Renal cortical epithelial cell (primary cell): ENCODE measurements at places on chromosomes 12 and 14.

GRCh38 chr14:95163666-95164065 lies 6.3 kb upstream of the DICER1 start:
- DNase-seq, result no peak

DNA sequence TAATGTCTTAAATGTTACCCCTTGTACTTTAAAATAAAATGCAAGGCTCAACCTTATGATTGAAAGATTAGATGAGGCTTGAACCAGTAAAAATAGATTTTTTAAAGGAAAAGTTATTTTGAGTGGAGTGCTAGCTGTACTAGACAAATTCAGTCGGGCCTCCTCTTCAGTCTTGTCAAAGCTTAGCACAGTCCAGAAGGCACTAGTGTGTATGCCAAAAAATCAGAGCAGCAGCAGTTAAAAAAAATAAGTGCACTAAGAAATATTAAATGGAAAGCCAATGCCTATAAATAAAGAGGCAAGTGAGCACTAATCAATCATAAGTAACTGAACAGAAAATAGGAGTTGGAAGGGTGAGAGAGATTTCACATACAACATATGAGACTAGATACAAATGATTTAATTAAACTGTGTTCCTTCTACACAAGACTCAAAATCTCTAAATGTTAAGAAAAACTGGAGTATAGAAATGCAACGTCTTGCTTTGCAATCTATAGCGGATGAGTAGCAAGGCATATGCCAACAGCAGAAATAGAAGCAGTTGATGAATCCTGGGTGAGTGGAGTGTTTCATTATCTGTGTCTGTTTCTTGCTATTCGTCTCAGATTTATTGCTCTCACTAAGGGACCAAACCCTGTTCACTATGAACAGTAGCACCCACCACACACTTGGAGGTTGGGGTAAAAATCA lies 172.1 kb downstream of the ETNK1 start:
- no peak for DNase-seq

GRCh38 chr14:25026476-25027137 lies 23.3 kb downstream of the STXBP6 start:
- no peak for DNase-seq

DNA sequence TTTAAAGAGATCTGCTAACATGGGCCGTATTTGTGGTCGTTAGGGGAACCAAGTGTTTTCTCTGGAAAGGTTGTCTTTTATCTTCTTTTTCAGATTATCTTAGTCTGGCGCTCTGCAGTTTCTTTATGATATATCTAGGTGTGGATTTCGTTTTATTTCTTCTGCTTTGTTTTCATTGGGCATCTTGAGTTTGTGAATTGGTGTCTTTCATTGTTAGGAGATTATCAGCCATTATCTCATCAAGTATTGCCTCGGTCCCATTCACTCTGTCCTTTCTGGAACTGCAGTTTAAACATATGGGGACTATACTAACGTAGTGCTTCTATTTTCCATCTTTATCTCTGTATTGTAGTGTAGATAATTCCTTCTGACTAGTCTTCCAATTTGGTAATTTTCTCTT lies 60.4 kb downstream of the BICDL1 start:
- no peak for DNase-seq

DNA sequence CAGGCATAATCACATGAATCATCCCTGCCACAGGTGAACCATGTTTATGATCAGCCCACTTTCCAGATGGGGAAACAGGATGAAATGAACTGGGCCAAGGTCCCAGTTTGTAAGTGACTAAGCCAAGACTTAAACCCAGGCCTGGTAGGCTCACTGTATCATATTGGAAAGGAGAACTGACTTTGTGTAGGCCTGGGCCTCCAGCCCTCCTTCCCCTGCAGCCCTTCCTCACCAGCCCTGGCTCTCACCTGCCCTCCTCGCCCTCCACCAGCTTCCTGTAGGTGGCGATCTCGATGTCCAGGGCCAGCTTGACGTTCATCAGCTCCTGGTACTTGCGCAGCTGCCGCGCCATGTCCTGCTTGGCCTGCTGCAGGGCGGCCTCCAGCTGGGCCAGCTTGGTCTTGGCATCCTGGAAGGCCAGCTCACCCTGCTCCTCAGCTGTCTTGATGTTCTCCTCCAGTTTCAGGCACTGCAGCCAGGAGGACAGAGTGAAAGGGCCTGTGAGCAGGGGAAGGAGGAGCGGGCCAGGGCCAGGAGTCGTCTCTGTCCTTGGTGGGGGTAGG lies 19.8 kb downstream of the KRT80 start:
- DNase-seq, result no peak

- DNase-seq, result peak; percentile 81
Measured at GRCh38 chr14:95313707-95314106, 6.0 kb downstream of the CLMN start.
